Panc1 (cell line): ENCODE measurements at places on chromosomes 12 and 14. TPM values are rescaled to one million over a fixed set of nuclear protein-coding genes. Genes with fewer than 3 reads are reported as not detected.

DNA sequence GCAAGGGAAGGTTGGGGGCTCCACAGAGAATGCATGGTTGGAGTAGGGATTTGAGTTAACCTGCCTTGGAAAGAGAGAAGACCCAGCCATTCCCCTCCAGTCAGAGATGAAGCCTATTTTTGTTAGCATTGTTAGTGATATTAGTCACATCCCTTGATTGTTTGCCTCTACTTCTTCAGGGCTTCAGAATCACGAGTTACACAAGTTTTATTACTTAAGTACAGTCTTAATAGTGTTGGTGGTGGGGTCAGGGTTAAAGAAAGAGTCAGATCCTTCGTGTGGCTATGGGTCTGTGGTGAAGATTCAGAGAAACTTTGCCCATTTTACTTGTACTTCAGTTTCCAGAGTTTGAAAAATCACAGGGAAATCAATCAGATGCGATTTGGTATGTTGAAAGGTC lies 363.1 kb downstream of the LRIG3 start:
- no peak for DNase-seq

- DNase-seq, result no peak
Measured at GRCh38 chr12:131796754-131797587, 31.2 kb upstream of the MMP17 start.

GRCh38 chr12:50614167-50614759 lies 109.5 kb downstream of the DIP2B start:
- no peak for DNase-seq

GRCh38 chr14:100621806-100622205 lies 34.6 kb upstream of the BEGAIN start:
- no peak for DNase-seq

GRCh38 chr12:2292560-2292959 lies 239.8 kb downstream of the CACNA1C start:
- no peak for DNase-seq

DNA sequence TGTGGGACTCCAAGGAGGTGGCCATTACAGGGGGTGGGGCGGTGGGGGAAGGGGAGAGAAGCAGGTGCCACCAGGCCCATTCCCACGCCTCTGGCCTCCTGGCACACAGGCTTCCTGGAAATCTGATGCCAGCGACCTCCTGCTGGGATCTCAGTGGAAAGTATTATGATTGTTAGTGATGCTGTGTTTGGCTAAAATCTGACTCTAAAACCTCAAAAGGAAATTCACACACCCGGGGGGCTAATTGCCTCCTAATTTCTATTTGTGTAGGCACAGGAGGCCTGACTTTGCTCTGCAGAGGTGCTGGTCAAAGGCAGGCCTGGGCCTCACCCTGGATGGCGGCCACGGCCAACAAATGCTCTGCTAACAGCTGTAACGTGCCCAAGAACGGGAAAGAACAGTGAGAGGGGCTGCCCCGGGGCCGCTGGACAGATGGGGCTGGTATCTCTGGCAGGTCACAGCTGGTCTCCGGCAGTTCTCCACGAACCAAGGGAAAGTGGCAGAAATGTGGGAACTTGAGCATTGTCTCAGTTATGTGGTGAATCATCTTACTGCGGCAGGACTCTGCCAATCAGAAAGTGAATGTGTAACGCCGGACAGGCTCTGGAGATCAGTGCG lies 14.3 kb downstream of the FAM181A start:
- no peak for DNase-seq

DNA sequence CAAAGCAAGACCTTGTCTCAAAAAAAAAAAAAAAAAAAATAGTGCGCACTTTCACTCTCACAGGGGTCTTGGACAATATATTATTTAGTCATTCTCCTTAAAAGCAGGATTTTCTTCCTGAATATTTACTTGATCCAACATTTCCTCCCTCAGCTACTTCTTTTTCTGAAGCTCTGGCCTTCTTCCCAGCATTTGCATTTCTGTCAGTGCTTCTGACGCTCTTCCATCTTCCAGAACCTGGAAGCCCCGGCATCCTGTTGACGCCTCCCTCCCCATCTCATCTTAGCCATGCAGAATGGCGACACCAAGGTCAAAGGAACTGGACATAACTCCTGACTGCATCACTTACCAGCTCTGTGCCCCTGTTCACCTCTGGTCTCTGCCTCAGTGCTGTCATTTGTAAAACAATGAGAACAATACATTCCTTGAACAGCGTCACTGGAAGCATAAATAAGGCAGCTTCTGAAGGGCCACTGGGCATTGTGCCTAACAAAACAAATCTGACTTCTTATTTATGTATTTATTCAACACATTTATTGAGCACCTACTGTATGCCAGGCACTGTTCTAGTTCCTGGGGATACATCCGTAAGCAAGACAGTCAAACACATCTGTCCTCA lies 90.9 kb upstream of the MDM1 start:
- DNase-seq, result no peak

Gene KCNC2
- total RNA-seq, result not detected

Gene OR6C2
- not detected for total RNA-seq

Gene BATF
- not detected for total RNA-seq

Gene COCH
- 1.3 TPM for total RNA-seq

Gene SPTB
- total RNA-seq, result 0.13 TPM
